ENCODE measurements at places on chromosomes 3 and 15. TPM values are rescaled to one million over a fixed set of nuclear protein-coding genes. Genes with fewer than 3 reads are reported as not detected.

- peak; percentile 36 for DNase-seq
Measured at GRCh38 chr3:47022641-47023071, 43.2 kb downstream of the NBEAL2 start.

DNA sequence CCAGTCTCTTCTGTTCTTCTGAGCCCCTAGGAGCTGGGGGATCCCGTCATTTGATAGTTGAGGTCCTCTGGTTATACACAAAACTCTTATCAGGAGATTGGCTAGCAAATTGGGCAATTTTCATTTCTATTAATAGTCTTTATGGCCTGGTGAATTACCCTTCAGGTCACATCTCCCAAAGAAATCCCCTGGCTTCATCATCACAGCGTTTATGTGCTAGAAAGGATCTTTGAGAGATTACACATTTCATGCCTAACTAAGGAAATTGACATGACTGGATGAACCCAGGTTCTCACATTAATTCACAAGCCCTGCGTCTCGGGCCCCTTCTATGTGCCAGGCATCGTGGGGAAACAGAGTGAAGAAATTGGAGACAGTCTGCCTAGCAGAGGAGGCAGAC lies 227.4 kb upstream of the PROK2 start:
- DNase-seq = no peak

- peak; percentile 31 for DNase-seq
Measured at GRCh38 chr3:120802916-120803315, 60.4 kb downstream of the GTF2E1 start.

DNA sequence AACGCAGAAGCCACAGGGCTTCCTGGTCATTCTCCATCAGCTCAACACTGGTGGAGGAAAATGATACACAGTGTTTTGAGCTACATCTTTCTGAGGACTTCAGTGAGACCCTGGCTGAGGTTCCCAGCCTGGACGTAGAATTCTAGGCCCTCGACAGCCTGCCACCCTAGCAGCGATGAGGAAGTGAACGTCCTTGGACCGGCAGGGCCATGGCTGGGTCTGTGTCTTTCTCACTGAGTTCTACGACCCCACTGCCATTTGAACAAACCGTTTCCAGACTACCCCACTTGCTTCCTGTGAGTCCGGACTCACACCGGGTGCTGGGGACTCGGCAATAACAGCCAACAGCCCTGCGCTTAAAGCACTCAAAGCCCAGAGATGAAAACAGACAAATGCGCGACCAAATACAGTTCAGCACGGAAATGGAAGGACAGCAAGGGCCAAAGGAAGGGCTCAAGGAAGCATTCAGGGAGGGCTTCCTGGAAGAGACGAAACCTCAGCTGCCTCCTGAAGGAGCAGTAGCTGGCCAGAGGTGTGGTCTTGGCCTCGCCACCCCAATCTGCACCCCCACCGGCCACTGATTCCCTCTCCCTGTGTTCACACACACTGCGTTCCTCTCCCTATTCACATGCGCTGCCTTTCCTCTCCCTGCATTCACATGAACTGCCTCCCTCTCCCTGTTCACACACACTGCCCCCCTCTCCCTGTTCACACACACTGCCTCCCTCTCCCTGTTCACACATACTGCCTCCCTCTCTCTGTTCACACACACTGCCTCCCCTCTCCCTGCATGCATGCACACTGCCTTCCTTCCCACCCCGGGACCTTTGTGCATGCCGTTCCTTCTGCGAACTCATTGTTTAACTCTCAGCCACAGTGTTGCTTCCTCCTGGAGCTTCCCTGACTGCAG lies 136.3 kb upstream of the PRR20G start:
- DNase-seq = no peak

The CADPS gene
- 0.84 TPM for total RNA-seq

The ELP6 gene
- 20.4 TPM for total RNA-seq

The ADAMTS17 gene
- total RNA-seq = not detected

The AADACL2 gene
- total RNA-seq = not detected
